ENCODE measurements at places on chromosomes 12 and 14. TPM values are rescaled to one million over a fixed set of nuclear protein-coding genes. Genes with fewer than 3 reads are reported as not detected.

Gene IFI27
- not detected for total RNA-seq

Gene OLR1
- not detected for total RNA-seq

Gene SMIM41
- 0.72 TPM for total RNA-seq

Gene AMN
- not detected for total RNA-seq

Gene GYS2
- not detected for total RNA-seq

Gene GOLGA5
- 16.0 TPM for total RNA-seq

Gene SYT10
- total RNA-seq, result 0.15 TPM

Gene KLRG1
- 1.1 TPM for total RNA-seq

Gene ADCY4
- total RNA-seq, result not detected

Gene ITGB7
- total RNA-seq, result 2.2 TPM

Gene SLC39A5
- not detected for total RNA-seq

Gene GPR84
- total RNA-seq, result 0.16 TPM

Data from A375 (cell line).